NCI-H2029 (cell line): ENCODE measurements at places on chromosomes 1 and 21.

DNA sequence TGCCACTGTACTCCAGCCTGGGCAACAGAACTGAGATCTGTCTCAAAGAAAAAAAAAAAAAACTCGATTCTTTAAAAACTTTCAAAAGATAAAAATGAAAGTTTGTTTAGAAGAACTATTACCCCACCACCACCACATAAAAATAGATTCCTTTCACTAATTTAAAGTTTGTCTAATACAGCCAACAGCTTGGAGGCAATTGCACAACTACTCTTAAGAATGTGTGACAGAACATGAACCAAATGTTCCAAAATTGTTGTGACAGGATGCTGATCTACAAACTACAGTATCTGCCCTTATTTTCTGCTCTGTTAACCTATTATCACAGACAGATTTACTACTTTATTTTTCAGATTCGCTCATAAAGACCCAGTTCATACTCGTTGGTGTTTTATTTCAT lies 5.5 kb upstream of the TGFBR3 start:
- no peak for DNase-seq

DNA sequence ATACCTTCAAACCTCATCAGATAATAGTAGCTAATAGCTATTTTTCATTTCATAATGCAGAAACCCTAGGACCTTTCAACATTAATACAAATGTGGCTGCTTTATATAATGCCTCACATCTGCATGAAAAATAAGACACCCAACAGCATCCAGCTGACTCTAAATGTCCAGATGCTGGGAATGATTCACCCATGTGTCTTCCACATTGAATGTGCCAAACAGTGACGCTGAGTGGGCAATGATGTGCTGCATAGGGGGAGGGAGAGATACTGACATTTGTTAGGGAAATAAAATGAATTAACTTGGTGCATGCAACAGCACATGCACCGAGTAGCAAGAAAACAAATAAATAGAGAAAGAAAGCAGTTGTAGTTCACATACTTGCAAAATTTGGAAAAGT lies 199.3 kb downstream of the DSCAM start:
- no peak for DNase-seq

GRCh38 chr1:117627546-117628130 lies 21.8 kb downstream of the TENT5C start:
- DNase-seq = peak; percentile 69

- DNase-seq = peak; percentile 27
These were observed 70.0 kb downstream of the LUZP1 start for GRCh38 chr1:23098463-23099170.

GRCh38 chr1:57986432-57986831 lies 560.1 kb downstream of the OMA1 start:
- DNase-seq = no peak

DNA sequence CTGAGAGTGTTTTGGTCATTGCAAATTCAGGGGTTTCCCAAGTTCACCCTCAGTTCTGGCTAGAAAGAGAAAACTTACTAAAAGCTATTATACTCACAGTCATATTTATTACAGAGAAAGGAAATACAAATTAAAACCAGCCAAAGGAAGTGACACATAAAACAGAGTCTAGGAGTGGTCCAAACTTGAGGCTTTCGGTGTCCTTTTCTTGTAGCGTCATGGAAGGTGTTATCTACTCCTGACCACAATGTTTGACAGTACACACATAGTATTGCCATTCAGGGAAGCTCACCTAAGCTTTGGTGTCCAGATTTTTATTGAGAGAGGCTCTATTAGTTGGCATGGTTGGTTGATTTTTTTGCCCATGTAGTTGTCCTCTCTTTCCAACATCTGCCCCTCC lies 59.0 kb downstream of the SLC35A3 start:
- DNase-seq = no peak

- DNase-seq = no peak
These were observed 23.0 kb downstream of the MTARC1 start for GRCh38 chr1:220809704-220810103.
